Jurkat, Clone E6-1 (cell line): ENCODE measurements at places on chromosomes 6 and 20.

- DNase-seq: no peak
Observed at GRCh38 chr6:111068866-111069234, 18.5 kb upstream of the SLC16A10 start.

DNA sequence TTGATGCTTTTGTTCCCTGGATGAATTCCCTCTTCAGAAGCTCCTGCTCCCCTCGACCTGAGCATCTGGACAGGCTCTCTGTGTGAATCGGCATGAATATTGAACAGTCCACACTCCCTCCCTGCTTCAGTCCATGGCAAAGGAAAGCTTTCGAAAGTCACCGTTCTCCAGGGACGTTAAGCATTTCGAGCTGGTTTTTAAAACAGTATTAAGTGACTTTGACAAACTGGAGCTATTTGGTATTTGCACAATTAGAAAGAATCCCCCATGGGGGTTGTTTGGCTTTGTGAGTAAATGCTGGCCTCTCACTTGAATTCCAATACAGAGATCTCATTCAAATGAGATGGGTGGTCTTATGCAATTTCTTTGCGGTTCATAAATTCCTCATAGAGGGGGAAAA is 85.3 kb upstream of the TIAM2 start:
- DNase-seq: no peak

DNA sequence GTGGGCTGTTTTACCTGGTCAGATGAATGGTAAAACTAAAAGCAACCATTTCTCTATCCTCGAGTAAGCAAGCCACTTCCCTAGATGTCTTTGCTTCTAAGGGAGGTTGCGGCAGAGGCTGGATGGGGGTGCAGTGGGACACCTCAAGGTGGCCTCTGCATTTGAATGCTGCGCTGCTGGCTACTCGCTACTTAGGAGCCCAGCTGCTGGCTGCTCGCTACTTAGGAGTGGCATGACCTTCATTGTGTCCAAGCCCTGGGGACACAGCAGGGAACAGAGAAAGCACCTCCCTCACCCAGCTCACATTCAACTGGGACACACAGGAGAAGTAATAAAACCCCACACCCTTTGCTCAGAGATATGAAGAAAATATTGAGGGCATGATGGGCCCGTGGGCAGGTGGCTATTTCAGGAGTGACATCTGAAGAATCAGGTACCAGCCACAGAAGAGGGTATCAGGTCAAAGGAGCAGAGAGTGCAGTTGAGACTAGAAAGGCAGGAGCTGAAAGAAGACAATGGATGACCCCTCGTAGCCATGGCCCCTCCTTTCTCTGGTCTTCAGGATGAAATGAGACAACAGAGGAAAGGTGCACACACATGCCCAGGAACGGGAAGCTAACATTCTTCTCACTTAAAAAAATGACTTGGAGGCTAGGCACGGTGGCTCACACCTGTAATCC is 149.4 kb downstream of the ZMYND8 start:
- DNase-seq: no peak

GRCh38 chr6:41780551-41781365 is at the start of gene PRICKLE4:
PRICKLE4 (plus strand) TSS chr6:41780782; CDS start chr6:41783474, 2,692 bp downstream.
- DNase-seq: no peak

DNA sequence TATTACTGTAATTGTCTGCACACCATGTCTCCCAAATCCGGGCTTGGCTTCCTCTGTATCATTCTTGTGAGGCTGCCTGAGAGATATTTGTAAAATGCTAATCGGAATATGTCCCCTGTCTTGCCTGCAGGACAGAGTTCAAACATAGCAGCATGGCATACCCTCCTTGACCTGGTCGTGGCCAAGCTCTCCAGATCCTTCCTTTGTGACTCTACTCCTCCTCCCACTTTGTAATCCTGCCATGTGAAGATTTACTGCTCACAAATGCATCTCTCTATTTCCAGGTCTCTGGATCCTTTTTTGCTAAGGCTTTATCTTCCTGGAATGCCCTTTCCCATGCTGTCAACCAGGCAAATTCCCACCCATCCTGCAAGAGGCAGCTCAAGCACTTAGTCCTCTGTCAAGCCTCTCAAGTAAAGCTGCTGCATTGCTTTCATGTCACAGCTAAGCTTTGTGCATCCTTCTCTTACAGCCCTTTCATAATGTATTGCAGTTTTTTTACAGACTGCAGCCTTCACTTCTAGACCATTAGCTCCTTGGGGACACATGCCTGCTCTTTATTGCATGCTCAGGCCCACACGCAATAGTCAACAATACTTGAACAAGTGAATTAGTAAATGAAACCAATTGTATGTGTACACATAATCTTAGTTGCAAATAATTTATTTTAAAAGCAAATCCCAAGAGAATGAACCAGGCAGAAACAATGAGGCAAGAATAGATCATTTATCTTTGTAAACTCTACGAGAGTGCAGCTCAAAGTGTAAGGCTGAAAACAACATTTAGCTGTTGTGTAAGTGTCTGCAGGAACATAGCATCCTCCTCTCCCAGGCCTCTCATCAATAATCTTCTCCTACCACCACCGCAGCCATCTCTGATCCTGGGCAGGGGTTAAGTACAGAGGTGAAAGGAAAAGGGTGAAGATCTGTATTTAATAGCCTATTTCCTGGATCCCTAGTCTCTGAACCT is 45.8 kb downstream of the HIVEP2 start:
- DNase-seq: no peak

GRCh38 chr6:41522780-41523548 is 23.2 kb upstream of the FOXP4 start:
- no peak for DNase-seq

DNA sequence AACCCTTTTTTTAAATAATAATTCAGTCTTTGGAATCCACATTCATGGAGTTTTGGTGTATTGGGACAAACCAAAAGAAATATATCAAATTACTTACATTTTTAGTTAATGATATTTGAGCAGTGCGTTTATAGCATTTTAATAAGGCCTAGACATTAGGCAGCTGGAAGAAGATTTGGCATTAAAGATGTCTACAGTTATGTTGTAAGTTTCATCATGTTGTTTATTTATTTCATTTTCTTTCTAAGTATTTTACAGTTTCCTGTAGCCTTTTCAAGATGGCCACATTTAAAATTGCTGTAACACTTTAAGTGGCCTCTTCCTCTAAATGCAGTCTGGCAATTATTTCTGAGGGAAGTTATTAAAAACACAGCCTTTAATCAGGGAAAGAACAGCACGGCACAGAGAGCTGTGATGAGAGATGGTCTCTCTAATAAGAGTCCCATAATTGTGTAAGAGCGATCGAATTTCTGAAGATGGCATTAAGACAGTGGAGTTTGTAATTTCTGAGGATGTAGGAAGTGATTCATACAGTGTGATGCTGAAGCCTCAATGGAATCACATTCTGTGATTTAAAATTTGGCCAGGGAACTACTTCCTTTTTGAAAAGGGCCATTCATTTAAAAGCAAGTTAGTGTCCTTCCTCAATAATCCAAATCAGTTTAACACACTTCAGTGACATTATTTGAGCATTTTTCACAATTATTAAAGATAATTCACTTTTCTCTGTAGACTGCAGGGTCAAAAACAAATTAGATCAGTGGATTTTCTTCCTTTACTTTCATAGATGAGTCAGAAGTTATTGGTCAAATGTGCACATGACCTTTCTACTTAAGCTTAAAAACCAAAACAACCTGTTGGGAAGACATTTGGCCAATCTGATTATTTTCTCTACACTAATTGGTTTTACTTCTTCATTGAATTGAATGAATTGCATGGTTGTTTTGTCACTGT is 52.4 kb upstream of the EDN3 start:
- no peak for DNase-seq

- no peak for DNase-seq
Observed at GRCh38 chr6:137904822-137905617, 38.0 kb downstream of the TNFAIP3 start.

DNA sequence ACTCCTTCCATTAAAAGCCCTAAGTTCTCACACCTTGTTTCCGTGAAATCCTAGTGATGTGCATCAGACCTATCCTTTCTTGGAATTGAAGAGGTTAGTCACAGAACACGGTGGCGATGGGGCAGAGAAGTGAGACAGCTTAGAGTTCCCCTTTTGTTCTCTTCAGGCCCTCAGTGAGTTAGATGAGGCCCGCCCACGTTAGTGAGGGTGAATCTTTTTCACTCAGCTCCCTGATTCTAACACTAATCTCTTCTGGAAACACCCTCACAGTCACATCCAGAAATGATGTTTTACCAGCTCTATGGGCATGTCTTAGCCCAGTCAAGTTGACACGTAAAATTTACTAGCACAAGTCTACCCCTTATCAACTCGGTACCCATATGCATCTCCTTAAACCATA is 172.7 kb upstream of the NOX3 start:
- no peak for DNase-seq

GRCh38 chr6:32609731-32610640 is 20.3 kb upstream of the HLA-DRB1 start:
- DNase-seq: peak; percentile 52

DNA sequence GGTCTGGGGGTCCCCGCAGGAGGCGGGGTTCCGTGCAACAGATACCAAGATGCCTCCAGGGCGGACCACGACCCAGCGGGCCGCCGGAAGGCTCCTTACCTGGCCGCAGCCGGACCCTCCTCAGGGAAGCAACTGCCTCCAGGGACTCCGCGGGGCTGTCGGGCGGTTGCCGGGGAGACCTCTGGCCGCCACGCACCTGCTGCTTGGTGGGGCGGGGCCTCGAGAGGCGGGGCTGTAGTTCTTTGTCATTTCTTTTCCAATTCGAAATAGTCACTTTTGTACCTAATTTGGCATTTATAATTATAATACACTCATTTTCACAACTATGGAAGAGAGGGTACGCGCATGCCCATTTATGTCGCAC is 647 bp downstream of the AK9 start:
- DNase-seq: peak; percentile 19

GRCh38 chr20:13412806-13413445 is 191.9 kb downstream of the ISM1 start:
- no peak for DNase-seq

- DNase-seq: no peak
Observed at GRCh38 chr20:1010659-1011058, 8.5 kb upstream of the RSPO4 start.

GRCh38 chr6:133767357-133767970 is 121.4 kb upstream of the TCF21 start:
- DNase-seq: no peak

GRCh38 chr6:37321101-37321500 is 32.7 kb upstream of the RNF8 start:
- DNase-seq: no peak

GRCh38 chr6:37077905-37078296 is 72.4 kb downstream of the FGD2 start:
- DNase-seq: no peak

DNA sequence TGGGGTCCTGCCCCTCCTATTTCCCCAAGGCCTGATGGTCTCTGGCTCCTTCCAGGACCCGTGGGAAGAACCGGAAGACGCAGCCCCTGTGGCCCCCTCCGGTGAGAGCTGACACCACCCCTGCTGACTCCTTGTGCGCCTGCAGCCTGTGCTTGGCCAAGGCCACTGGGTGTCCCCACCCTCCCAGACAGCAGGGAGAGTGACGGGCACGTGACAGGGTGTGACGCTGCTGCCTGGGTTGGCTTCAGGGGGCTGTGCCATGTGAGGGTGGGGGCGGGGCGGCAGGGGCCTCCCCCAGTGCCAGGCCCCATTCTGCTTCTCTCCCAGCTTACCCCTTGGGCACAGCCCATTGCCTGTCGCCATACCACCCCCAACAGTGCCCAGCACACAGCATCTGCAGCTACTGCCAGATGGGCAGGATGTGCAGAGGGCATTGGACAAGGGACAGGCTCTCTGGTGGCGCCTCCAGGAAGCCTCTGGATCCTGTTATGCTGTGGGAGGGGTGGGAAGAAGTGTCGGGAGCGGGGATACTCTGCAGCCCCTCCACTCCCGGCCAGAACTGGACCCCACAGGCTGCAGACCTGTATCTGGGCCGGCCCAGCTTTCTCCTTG is 2.9 kb downstream of the BIRC7 start:
- peak; percentile 67 for DNase-seq

DNA sequence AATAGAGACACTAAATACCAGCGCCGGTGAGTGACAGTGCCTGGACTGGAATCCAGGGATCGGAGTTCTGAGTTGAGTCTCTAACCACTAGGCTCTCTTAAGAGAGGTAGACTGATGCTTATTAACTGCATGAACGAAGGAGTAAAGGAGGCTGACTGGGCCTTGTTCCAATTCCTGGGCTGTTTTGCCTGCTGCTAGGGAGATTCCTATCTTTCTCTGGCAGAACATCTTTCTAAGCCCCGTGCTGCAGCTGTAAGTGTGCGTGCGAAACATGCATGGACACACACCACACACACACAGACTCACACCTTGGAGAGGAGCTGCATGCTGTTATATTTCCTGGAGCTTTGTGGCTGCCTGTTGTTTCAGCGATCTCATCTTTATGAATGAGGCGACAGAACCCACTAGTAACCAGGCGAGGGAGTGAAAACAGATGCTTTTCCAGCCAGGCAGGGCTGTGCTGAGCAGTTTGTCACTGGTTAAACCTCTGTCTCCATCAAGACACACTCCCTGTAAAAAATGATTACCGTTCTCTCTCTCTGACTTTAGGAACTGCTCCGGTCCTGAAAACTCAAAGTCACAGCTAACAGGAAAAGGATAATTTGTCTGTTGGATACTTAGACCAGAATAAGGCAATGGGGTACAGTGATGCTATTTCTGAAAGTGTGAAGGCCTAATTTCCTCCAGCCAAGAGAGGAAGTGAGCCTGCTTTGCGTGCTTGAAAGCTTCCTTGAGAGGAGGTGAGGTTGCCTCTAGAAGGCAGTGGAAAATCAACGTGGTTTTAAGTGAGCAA is 157.4 kb upstream of the ZNF217 start:
- peak; percentile 63 for DNase-seq

GRCh38 chr6:169991031-169991390 is 239.6 kb downstream of the ERMARD start:
- no peak for DNase-seq

GRCh38 chr20:31632548-31633338 is 5.0 kb upstream of the COX4I2 start:
- no peak for DNase-seq

DNA sequence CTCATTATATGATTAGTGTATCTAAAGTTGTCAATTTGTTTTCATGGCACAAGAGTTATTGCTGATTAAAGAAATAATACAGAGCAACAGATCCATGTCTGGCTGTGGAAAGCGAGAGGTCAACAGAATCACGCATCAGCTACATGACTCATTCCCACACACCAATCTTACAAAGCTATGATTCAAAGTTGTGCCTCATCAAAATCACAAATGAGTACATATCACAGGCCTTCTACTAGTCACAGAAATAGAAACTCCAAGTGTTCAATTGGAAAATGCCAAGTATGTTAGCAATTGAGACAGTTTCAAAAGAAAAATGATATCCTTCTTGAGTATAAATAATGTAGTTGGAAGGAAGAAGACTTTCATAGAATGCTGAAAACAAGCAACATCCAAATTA is 57.8 kb upstream of the NKAIN2 start:
- no peak for DNase-seq
